ENCODE measurements at places on chromosomes 1 and 21. TPM values are rescaled to one million over a fixed set of nuclear protein-coding genes. Genes with fewer than 3 reads are reported as not detected.

DNA sequence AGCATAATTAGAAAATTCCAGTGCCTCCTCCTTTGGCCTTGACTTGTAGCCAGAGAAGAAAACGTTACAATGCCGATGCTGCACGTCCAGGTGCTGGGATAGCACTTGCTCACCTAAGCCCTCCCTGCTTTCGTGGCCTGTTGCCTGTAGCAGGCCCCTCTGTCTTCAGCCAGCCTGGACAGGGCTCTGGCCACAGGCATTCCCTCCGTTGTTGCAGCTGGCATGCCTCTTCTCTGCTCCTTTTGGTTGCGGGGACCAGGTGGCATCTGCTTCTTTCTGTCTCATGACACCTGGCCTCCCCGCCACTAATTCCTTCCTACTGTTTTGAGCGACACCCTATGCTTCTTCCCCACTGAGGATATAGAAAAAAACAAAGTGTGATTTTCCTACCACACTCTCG, 54.6 kb upstream of the MORC3 start:
- no peak for DNase-seq

Gene PAQR6
- 0.74 TPM for total RNA-seq

Gene C1QA
- 52.9 TPM for total RNA-seq

DNA sequence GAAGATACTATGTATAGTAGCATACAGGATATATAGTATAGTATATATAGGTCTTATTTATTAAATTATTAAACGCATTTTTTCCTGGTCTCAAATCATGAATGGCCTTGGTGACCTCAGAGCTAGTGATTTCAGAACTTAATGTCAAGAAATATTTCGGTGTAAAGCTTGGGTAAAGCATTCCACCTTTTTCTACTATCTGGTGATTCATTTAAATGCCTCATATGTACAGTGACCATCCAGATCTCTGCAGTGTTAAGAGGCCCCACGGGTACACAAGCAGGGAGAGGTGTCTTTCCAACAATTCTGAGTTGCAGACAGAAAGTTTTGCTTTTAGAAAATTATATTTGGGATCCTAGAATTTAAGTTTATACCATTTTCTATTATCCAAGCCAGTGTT, 626.5 kb downstream of the PTPRC start:
- no peak for DNase-seq

Gene GUCA2A
- not detected for total RNA-seq

DNA sequence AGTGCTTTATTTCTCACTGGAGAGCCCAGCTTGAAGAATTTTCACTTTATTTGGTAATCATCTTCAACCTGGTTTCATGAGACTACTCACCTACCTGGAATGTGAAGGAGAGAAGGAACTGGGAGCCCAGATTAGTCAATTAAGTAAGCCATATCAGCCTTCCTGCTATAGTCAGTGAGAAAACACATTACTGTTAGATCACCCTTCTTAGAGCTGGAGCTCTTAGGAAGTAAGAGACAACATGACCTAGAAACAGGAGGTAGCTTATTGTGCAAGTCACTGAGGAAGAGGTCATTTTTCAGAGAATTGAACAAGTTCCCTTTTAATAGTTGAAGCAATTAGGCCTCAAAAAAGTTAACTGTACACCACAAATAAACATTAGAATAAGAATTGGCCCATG, 49.2 kb upstream of the TEKT2 start:
- no peak for DNase-seq

Gene TAF12
- total RNA-seq = 19.3 TPM

Gene DNAI4
- 24.5 TPM for total RNA-seq

DNA sequence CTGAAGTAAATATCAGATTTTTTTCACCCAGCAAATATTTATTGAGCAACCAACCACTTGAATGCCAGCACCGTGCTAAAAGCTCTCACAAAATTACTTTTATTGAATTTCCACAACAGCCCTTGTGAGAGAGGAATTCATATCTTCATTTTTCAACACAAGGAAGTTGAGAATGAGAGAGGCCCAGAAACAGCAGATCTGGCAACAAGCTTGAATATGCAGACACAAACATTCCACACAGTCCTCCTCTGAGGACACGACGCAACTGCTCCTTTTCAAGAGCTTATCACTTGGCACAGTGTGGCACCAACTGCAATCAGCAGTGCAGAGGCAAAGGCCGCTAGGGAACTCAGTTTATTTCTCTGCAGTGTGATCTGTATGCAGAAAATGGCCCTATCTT, 32.2 kb upstream of the IFNAR2 start:
- peak; percentile 49 for DNase-seq

DNA sequence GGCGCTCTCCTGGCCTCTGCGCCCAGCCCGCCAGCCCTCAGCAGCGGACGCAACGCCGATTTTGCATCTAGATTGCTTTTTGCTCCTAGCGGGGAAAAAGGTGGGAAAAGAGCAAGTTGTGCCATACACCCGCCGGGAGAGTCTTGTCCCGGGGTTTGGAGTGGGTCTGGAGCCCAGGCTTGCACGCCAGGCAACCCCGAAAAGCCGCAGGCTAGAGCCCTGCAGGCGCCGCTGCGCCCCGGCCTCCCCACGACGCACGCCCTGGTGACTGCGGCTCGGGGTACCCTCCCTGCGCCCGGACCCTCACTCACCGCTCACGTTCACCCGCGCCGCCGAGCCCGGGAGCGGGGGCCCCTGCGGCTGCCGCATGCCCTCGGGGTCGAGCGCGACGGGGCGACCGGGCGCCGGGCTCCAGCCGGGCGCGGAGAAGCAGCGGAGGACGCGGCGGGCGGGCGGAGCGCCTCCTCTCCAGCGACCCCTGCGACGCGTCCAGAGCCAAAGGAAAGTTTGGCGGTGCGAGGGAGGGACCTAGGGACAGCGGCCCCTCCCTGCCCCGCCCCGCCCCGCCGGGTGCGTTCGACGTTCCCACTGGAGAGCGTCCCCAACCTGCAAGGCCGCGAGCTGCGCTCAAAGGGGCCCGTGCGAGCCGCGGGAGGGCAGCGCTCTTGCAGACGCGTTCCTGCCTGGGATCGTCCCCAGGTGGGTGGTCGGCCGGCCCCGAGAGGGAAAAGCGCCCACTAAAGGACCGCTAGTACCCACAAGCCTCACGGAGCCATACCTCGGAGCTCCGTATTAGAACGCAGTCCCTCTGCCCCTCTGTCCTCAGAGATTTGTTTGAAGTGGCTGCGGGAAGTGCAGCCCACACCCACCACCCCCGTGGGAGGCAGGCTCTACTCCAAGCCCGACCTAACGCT, at the start of gene LPAR3:
TSS of gene LPAR3 (minus strand) at position 502 of the 914 bp plus-strand sequence. CDS start 27,086 bp downstream, outside the sequence.
- DNase-seq = peak; percentile 20

GRCh38 chr1:46522184-46522968, 29.1 kb downstream of the KNCN start:
- DNase-seq = no peak

- no peak for DNase-seq
Observed at GRCh38 chr1:57423135-57423655, 665 bp downstream of the DAB1 start.

- DNase-seq = no peak
Observed at GRCh38 chr1:162644986-162645314, 12.7 kb downstream of the DDR2 start.

Gene FMN2
- total RNA-seq = not detected

DNA sequence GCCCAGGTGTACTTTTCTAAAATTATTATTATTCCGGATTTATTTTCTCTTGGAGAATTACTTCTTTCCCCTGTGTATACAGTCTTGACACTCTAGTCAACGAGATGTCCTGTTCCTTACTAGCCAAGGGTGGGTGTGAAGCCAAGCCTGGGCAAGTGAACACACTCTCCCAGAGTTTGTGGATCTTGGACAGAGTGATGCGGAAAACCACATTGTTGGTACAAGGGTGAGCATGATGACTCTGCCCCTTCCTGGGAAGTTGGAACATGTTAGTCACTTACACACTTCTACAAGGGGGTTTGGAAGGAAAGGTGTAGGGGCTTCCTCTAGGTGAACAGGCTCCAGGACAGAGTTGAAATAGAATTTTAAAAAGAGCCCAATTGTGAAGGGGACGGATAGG, 20.0 kb upstream of the RD3 start:
- DNase-seq = no peak

Gene LCE6A
- total RNA-seq = not detected

Gene STXBP3
- total RNA-seq = 21.1 TPM

DNA sequence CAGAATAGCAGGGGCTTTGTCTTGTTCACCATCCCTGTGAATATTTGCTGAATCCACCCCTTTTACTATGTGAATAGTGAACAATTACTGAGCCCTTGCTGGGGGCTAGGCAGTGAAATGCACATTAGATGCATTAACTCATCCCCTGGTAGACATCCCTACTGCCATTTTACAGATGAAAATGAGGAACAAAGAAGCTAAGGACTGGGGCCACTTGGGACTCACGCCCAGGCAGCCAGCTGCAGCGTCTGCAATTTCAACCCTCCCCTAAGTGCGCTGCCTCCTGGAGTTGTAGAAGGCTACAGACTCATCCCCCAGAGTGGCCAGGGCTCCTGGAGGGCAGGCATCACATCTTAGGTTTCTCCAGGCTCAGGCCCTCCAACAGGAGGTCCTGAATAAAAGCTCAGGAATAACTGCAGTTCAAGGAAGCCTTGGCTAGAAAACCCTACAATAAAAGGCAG, 31.6 kb downstream of the CAPZB start:
- no peak for DNase-seq

DNA sequence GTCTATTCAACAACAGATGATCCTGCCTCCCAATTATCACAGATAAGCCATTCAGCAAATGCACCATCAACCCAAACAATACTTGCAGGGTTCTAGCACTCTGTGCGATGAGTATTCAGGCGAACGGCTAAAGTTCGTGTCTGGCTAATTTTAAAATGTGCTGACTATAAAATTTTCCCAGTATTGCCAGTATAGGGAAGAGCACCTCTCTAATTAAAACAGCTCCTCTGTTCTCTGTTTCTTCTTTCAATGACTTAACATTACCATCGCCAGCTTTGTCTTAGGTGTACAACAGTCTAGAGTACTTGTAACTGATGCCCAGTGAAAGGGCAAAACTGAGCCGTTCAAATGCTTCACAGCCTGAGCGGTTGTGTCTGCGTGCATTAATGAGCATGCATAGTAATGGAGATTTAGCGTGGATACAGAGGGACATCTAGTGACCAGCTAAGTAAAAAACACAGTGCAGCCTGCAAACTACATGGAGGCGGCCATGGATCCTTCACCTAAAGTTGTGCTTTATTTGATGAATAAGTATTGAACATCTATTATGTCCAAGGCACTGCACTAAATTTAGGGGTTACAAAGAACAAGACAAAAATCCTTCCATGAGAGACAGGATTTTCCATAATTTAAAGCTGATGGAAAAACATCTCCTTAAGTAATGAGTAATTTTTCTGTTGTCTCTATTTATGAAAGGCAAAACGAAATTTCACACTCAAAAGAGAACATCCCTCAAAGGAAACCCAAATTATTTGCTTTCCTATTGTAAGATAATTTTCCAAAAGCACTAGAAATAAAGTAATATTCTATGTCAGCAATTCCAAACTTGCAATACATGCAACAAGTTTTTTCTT, 120.0 kb downstream of the SETD4 start:
- DNase-seq = peak; percentile 50

Gene NECTIN4
- not detected for total RNA-seq

Gene SNX7
- 18.7 TPM for total RNA-seq

DNA sequence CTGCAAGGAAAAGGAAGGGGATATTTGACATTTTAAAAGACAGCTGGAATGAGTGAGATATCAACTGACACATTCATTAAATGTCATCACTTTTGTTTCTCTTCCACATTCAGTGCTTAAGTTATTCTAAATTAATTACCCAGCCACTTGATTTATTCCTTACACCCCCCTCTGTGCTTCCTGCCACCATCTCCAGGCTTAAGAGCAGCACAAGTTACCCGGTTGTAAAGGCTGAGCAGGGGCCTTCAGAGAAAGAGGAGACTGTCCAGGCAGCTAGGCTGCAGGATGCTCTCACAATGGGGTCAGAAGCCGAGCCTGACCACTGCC, 71.4 kb downstream of the SYT6 start:
- no peak for DNase-seq

GRCh38 chr1:116817582-116818064, 63.4 kb downstream of the CD2 start:
- DNase-seq = no peak

DNA sequence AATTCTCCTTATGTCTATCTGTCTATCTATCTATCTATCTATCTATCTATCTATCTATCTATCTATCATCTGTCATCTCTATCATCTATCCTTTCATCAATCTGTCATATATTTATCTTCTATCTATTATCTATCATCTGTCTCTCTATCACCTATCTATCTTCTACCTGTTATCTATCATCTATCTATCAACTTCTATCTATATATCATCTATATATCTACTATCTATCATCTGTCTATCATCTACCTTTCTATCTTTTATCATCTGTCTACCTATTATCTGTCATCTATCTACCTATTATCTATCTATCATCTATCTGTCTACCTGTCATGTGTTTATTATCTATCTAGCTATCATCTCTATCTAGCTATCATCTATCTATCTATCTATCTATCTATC, 124.7 kb upstream of the C1orf174 start:
- DNase-seq = no peak

Gene PLOD1
- total RNA-seq = 44.0 TPM

Gene CYP4B1
- total RNA-seq = 0.77 TPM

GRCh38 chr1:230509281-230509977, 83.3 kb upstream of the PGBD5 start:
- no peak for DNase-seq

Data from heart right ventricle (tissue), 16 donors.